ENCODE measurements at places on chromosomes 2 and 18.

DNA sequence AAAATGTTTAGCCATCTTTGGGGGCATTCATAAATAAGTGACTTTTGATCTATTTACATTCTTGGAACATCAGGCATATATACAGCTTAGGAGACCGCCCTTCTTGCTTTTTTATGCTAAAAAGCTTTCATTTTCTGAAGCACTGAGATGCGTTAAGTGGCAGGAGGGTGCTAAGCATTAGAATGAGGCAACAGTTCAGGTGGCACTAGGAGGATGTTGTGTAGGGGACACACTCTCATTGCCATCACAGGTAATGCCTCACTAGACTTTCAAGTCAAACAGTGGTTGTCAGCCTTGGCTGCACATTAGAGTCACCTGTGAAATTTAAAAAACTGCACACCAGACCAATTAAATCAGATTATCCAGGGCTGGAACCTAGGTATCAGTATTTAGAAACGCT lies 39.1 kb downstream of the EHBP1 start:
- no peak for DNase-seq

- DNase-seq, result no peak
Observed at GRCh38 chr2:133734716-133735495, 166.6 kb upstream of the NCKAP5 start.

DNA sequence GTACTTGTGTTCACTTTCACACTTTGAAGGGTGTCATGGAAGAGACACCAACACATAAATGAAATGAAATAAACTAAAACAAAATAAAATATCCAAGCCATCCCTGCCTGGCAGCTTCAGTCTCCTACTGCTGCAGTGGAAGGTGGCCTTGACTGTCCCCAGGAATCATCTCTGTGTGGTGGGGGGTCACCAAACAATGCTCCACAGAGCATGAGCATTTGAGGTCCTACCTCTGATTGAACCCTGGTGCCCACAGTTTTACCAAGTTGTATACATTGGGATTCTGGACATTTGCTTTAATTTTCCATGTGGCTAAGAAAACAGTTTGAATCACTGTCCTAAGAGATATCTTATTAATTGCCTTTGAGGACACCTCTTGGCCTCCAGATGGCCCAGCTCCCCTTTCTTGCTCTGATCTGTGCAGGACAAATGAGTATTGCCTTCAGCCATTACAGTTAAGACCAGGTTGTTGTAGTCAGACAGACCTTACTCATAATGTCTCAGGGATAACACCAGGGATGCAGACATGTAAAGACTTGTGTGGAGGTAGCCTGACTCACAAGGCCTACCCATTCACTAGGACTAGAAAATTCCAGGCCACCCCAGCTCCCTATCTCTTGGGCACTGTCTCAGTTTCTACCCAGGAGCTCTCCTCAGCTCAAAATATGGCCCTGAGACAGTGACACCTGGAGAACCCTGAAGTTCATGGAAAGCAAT lies 195.0 kb downstream of the MYCN start:
- DNase-seq, result no peak

DNA sequence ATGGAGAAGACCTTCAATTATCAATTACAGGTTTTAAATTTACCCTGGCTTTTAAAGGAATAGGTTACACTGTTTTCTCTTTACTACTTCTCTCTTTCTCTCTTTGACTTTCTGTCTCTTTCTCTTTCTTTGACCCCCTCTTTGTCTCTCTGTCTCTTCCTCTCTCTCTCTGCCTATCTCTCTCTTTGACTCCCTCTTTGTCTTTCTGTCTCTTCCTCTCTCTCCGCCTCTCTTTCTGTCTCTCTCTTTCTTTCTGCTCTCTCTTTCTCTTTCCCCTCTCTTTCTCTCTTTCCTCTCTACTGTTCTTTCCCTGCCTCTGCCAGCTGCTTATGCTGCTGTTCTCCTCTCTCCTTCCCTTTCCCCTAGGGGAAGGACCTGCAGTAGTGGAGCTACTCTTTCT lies 175.7 kb downstream of the MTCL1 start:
- no peak for DNase-seq

DNA sequence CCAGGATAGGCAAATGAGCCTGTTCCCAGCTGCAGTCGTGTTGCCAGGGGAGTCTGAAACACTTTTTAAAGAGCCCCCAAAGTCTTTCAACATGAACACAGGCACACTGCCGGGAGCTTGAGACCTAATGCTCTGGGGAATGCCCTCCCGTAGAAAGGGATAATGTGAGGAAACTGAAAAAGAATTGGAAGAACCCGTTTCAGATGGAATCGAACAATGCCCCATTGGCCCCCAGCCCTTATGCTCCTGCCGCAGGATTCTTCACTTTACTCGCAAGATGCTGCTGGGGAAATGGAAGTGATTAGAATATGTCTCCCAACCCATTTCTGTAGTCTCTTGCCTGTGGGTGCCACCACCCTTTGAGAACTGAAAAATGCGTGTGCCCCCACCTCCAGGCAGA lies 136.3 kb upstream of the GATA6 start:
- DNase-seq, result no peak

DNA sequence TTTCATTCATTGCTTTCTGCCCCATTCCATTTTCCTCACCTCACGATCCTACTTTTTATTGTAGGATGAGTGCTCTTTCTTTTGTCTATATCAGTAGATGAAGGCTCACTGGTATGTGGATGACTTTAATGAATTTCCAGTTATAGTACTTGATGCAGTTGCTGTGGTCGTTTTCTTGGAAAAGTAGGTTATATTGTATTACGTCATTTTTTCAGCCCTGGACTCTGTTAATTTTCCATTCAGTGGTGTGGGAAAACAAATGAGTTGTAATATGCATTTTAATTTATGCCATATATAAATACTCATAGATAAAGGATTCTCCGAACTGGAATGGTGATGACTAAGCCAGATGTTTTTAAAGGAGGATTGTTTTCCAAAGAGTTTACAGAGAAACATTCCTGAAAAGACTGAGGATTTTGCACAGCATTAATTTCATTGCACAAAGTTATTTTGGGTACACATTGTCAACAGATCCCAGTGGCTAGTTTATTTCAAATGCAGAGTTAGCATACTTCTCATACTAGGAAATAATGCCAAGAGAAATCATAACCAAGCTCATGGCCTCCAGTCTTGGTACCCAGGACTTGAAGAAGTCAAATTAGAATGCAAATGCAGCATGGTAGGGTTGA lies 189.7 kb downstream of the PAX3 start:
- DNase-seq, result no peak

DNA sequence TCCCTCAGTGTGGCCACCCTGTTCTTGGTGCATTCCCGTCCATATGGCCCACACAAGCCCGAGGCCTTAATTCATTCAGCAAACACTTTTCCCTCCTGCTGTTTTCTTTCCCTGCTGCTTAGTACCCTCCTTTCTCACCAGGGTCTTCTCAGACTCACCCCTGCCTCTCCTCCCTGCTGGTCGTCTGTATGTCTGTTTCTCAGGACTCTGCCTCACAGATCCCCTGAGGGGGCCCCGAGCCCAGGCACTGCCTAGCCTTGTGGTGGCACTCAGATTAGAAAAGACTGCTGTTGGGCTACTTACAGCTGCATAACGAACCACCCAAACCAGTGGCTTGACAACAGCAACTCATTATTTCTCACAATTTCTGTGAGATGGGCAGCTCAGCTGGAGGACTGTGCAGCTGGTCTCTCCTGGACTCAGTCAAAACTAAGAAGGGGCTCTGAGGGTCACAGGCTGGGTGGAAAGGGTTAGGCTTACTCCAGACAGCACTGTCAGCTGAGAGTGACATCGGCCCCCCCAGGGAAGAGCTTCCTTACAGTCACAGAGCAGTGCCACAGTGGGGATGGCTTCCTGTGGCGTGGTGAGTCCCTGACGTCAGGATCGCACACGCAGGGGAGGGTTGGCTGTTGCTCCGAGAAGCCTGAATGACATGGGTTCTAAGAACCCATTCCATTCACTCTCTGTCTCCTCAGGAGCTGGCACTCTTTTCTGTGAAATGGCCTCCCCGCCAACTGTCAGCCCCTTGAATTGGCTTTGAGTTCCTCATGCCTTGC lies 139.0 kb downstream of the UXS1 start:
- no peak for DNase-seq

DNA sequence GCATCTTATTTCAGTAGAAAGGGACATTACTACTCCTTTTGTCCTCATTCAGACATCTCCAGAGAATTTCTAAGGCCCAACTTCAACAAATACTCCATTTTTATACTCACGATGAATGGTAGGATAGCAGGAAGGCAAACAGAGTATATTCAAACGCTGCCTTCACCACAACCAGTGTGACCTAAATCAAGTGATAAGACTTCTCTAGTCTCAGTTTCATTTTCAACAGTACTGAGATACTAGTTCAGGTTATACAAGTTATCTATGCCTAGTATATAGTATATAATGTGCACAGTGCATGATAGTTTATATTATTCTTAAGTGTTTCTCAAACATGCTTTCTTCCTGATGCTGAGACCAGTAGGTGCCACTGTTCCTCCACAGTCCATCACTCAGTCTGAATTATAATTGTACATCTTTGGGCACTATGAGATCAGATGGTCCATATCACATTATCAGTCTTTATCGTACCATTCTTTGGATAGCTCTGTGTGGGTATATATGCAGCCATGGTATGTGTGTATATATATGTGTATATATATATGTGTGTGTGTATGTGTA lies 66.3 kb upstream of the RPE start:
- DNase-seq, result no peak

DNA sequence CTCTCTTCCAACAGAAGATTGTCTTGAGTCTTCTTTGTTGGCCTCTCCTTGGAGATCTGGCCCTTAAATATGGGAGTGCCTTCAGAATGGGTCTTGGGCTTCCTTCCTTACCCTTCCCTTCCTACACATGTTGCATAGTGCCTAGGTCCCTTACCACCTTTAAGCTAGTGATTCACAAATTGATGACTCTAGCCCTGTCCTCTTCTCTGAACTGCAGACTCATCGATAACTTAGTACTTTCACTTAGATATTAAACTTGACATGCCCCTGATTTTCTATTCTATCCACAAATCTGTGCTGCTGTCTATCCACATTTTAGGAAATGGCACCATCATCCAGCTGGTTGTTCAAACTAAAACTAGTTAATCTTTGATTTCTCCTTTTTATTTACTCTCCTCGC lies 9.1 kb upstream of the DYTN start:
- no peak for DNase-seq

- no peak for DNase-seq
Observed at GRCh38 chr18:59640721-59641120, 56.5 kb downstream of the CCBE1 start.

DNA sequence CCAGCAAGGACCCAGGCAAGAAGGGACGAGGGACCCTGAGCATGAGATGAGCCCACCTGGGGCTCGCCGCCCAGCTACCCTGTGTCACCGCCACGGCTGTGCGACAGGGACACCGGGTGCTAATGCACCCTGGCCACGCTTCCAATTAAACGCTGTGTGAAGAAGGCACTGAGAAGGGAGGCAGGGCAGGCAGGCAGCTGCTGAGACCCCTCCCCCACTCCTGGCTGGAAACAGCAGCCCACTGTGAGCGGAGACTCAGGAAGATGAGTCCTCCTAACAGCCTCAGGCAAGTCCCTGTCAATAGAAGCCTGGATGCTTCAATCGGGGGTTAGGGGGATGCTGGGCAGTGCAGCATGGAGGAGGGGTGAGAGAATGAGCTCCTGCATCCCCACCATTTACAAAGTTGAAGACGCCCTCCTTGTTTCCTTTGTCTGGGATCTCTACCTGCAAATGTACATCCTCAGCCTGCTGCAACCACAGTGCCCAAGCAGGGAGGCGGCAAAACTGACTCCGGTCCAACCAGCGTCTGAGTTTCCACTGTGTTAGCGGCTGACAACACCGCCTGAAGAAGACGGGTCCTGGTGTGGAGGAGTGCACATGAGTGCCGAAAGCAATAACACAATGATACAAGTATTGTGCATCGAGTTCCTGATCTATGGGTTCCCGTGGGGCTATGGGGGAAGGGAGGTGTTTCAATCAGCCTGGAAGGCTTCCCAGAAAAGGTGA lies 12.8 kb downstream of the TMEM163 start:
- no peak for DNase-seq

DNA sequence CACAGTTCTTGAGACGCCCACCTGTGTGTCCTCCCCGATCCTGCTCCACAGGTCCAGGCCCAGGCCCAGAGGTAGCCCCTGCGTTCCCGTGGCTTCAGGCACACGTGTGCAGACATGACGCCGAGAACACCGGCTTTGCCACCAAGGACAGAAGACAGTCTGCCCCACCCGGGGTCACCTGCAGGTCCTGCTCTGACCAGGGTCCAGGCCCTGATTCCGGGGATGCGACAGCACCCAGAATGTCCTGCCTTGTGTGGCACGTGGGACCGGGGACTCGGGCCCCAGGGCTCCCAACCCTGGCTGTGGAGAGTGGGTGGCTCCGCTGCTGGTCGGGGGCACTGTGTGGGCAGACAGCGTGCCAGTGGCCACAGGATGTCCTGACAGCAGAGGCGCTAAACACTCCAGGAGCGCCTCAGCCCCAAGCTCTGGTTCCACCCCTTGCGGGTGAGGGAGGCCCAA lies 36.9 kb downstream of the ADI1 start:
- no peak for DNase-seq

DNA sequence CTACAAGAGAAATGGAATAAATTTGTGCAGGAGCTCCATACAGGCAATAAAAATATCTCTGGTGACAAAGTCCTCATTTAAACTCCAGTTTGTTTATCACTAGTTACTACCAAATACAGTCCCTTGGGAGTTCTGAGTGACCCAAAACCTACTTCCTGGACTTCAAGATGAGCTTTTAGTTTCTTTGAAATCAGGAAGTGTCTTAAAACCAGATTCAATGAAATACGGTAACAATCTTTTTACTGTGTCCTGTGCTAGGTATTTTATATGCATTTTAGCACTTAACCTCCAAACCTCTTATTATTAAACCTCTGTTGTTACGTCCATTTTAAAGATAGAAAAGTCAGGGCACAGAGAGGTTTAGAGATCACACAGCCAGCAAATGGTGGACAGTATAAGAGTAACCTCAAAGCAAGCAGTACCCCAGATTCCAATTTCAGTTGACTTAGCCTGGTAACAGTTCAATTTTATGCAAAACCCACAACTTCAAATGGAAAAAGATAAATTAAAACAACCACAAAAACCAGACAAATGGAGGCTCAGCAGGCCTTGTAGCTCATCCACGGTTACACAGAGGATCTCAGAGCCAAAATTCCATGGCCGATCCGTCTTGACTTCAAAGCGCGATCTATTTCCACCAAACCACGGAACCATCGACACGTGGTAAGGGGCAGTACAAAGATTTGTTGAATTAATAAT lies 1.3 kb upstream of the KCMF1 start:
- DNase-seq, result no peak

GRCh38 chr2:126825316-126825715 lies 73.4 kb upstream of the TEX51 start:
- DNase-seq, result no peak
